ENCODE measurements at places on chromosomes 5 and 9.

DNA sequence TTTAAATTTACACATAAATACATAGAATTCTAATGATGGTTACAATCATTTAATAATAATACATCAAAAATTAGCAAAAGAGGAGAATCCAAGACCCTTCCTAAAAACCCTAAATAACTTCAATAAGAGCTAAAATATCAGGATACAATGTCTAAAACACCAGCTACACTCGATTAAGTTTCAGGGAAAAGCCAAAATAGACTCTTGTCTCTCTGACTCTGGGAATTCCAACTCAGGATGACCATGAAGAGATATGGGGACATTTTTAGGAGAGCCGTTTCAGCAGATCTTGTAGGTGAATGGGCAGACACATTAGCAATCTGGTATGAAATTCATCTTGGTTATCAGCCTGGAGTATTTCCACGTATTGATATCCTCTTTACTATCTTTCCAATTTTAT, 193.3 kb upstream of the NR3C1 start:
- no peak for DNase-seq

- peak; percentile 54 for DNase-seq
These were observed 223.6 kb upstream of the SGCD start for GRCh38 chr5:156103155-156103885.

DNA sequence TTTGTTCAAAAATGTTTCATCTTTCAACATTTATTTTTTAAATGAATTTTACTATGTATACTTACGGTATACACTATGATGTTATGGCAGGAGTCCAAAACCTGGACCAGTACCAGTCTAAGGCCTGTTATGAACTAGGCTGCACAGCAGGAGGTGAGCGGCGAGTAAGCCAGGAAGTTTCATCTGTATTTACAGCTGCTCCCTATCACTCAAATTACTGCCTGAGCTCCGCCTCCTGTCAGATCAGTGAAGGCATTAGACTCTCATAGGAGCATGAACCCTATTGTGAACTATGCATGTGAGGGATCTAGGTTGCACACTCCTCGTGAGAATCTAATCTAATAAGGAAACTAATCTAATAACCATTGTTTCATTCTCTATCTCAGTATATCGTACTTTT, 715.5 kb upstream of the PTPRD start:
- no peak for DNase-seq

DNA sequence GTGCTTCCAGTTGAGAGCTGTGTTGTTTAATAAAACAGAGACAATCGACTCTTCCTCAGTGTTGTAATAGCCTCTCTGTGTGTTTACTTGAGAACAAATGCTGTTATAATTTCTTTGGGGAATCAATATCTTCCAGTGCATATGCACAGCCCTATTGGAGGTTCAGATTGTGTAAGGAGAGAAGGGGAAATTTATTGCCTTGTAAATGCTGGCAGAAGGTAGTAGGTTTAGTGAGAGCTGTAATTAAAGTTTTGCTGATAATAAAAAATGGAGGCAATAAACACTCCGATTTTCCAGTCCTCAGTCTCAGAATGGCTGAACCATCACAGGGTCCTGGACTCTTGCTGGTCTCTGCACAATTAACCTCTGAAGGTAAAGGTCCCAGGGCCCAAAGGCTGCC, 128.3 kb downstream of the C5orf15 start:
- no peak for DNase-seq

DNA sequence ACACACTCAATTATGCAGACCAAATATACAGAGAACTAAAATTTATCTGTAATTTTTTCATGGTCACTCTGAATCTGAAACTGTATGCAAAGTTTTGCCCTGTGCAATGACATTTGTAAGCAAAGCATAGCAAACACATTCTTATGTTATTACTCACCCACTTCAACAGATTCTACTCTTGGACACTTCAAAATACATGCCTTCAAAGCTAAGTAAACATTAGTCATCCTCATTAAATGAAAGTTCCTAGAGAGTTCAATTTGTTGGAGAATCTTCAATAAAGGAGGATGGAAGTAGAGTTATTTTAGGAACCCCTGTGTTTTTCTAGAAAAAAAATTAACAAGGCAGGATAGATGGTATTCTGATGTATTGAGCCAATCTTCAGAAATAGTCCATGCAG, 639.7 kb upstream of the C9orf72 start:
- peak; percentile 15 for DNase-seq

- no peak for DNase-seq
These were observed 89.6 kb downstream of the TRIM36 start for GRCh38 chr5:115079924-115080623.

- no peak for DNase-seq
These were observed 288.5 kb downstream of the ZNF608 start for GRCh38 chr5:124457901-124458300.

DNA sequence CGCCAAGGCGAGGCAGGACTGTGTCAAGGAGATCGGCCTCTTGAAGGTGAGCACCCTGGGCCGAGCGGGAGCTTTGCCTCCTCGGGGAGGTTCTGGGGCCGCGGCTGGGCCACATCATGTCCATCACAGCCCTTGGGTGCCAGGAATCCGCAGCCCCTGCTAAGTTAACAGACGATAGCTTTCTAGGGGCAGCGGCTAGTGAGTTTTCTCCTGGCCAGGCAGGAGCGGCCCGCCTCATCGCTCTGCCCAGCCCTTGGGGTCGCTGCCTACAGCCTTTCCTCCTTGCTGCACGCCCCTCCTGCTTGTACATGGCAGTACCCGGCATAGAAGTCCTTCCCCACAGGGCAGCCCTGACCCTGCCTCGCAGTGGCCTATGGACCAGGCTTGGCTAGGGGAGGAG, 56.2 kb downstream of the NEK6 start:
- no peak for DNase-seq

GRCh38 chr9:95085036-95085770, 232.3 kb downstream of the FANCC start:
- DNase-seq: no peak

GRCh38 chr5:171721464-171721863, 64.2 kb upstream of the SMIM23 start:
- no peak for DNase-seq

Data from HCEC 1CT (cell line).